ENCODE measurements at places on chromosomes 2 and 18. TPM values are rescaled to one million over a fixed set of nuclear protein-coding genes. Genes with fewer than 3 reads are reported as not detected.

Gene PRKAG3
- total RNA-seq = not detected

Gene TMEM169
- 4.5 TPM for total RNA-seq

Gene STK11IP
- total RNA-seq = 5.6 TPM

Gene UGT1A5
- not detected for total RNA-seq

Gene SERPINB3
- total RNA-seq = not detected

DNA sequence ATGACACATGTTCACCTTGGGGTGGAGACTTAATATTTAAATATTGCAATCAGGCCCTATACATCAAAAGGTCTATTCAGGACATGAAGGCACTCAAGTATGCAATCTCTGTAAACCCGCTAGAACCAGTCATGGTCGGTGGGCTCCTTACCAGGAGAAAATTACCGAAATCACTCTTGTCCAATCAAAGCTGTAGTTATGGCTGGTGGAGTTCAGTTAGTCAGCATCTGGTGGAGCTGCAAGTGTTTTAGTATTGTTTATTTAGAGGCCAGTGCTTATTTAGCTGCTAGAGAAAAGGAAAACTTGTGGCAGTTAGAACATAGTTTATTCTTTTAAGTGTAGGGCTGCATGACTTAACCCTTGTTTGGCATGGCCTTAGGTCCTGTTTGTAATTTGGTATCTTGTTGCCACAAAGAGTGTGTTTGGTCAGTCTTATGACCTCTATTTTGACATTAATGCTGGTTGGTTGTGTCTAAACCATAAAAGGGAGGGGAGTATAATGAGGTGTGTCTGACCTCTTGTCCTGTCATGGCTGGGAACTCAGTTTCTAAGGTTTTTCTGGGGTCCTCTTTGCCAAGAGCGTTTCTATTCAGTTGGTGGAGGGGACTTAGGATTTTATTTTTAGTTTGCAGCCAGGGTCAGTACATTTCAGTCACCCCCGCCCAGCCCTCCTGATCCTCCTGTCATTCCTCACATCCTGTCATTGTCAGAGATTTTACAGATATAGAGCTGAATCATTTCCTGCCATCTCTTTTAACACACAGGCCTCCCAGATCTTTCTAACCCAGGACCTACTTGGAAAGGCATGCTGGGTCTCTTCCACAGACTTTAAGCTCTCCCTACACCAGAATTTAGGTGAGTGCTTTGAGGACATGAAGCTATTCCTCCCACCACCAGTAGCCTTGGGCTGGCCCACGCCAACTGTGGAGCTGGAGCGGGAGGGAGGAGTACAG lies 108.1 kb downstream of the XRCC5 start:
- H3K27ac ChIP-seq = no peak overlapping the region
- H3K4me1 ChIP-seq = no peaks in the 10 kb centered on the region
- peak; percentile 49 for DNase-seq
- no peak overlapping the region for H3K4me3 ChIP-seq
- H3K36me3 ChIP-seq = 0 out of 2 replicates have a peak, but pooled peaks cover 2% of the 10 kb centered on the region
